ENCODE measurements at places on chromosomes 6 and 20. TPM values are rescaled to one million over a fixed set of nuclear protein-coding genes. Genes with fewer than 3 reads are reported as not detected.

LY6G6C gene
- 0.41 TPM for total RNA-seq

OR12D1 gene
- not detected for total RNA-seq

OOEP gene
- not detected for total RNA-seq

FAM83C gene
- 0.23 TPM for total RNA-seq

F13A1 gene
- 0.22 TPM for total RNA-seq

EYA2 gene
- total RNA-seq, result 3.0 TPM

CLVS2 gene
- total RNA-seq, result 11.0 TPM

PLG gene
- 2.4 TPM for total RNA-seq

GSTA2 gene
- total RNA-seq, result not detected

TRIM10 gene
- 1.2 TPM for total RNA-seq

ANGPT4 gene
- total RNA-seq, result 0.23 TPM

TM9SF4 gene
- 68.4 TPM for total RNA-seq

C6orf141 gene
- total RNA-seq, result 0.50 TPM

WFDC5 gene
- total RNA-seq, result 0.41 TPM

ZKSCAN8 gene
- 21.7 TPM for total RNA-seq

VWA7 gene
- total RNA-seq, result 1.9 TPM

MYB gene
- total RNA-seq, result 1.0 TPM

BMP2 gene
- 23.5 TPM for total RNA-seq

LY6G5C gene
- 3.0 TPM for total RNA-seq

PRL gene
- total RNA-seq, result 0.83 TPM

RAD21L1 gene
- not detected for total RNA-seq

TNF gene
- 0.17 TPM for total RNA-seq

WFDC12 gene
- total RNA-seq, result not detected

APCDD1L gene
- 0.23 TPM for total RNA-seq

GRIK2 gene
- 10.9 TPM for total RNA-seq

MUC21 gene
- total RNA-seq, result 0.14 TPM

HAO1 gene
- total RNA-seq, result not detected

GABRR2 gene
- 0.37 TPM for total RNA-seq

MROH8 gene
- 6.1 TPM for total RNA-seq

RAET1E gene
- total RNA-seq, result 3.4 TPM

PREX1 gene
- total RNA-seq, result 18.7 TPM

SLC13A3 gene
- total RNA-seq, result 2.0 TPM

CFAP61 gene
- total RNA-seq, result 3.4 TPM

CDKAL1 gene
- 20.1 TPM for total RNA-seq

PPP1R3G gene
- total RNA-seq, result 0.54 TPM

SNAI1 gene
- total RNA-seq, result 2.2 TPM

SGK2 gene
- total RNA-seq, result 2.9 TPM

TFAP2C gene
- total RNA-seq, result 0.37 TPM

MYMX gene
- 1.6 TPM for total RNA-seq

SDCBP2 gene
- 1.4 TPM for total RNA-seq

DPPA5 gene
- total RNA-seq, result not detected

DNAH8 gene
- 0.05 TPM for total RNA-seq

KIF6 gene
- total RNA-seq, result 2.0 TPM

ZNF165 gene
- 0.56 TPM for total RNA-seq

RNF182 gene
- total RNA-seq, result 4.1 TPM

PTCRA gene
- not detected for total RNA-seq

Data from motor neuron (in vitro differentiated cells).